NCI-H2081 (cell line): ENCODE measurements at places on chromosomes 7 and 10.
A peak's percentile ranks its signal among the peaks of the same experiment; 100 is the strongest.

- DNase-seq, result no peak
These were observed 380.7 kb downstream of the RPS24 start for GRCh38 chr10:78414380-78414779.

DNA sequence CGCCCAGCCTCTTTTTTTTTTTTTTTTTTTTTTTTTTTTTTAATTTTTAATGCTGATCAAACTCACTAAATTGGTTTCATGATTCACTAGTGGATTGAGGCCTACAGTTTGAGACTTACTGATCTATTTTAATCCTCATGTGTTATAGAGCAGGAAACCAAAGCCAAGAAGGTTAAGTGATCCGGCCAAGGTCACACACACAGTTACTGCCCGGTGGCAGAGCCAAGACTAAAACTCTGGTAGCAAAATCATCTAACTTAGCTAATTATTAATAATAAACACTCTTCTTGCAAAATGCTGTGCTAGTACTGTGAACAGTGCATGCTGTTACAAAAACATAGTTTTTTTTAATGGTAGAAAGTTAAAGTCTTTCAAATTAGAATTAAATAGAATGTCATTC lies 188.3 kb upstream of the NFE2L3 start:
- no peak for DNase-seq

GRCh38 chr7:94028768-94029167 lies 24.6 kb upstream of the BET1 start:
- DNase-seq, result no peak

GRCh38 chr7:140512317-140513000 lies 33.2 kb upstream of the MKRN1 start:
- DNase-seq, result peak; percentile 57

- DNase-seq, result no peak
These were observed 254.9 kb downstream of the TRIL start for GRCh38 chr7:28703037-28703765.

GRCh38 chr7:151704960-151705635 lies 171.8 kb downstream of the PRKAG2 start:
- no peak for DNase-seq

- no peak for DNase-seq
These were observed 82.5 kb downstream of the OAT start for GRCh38 chr10:124336186-124336585.
